ENCODE measurements at places on chromosomes 1 and 21.

DNA sequence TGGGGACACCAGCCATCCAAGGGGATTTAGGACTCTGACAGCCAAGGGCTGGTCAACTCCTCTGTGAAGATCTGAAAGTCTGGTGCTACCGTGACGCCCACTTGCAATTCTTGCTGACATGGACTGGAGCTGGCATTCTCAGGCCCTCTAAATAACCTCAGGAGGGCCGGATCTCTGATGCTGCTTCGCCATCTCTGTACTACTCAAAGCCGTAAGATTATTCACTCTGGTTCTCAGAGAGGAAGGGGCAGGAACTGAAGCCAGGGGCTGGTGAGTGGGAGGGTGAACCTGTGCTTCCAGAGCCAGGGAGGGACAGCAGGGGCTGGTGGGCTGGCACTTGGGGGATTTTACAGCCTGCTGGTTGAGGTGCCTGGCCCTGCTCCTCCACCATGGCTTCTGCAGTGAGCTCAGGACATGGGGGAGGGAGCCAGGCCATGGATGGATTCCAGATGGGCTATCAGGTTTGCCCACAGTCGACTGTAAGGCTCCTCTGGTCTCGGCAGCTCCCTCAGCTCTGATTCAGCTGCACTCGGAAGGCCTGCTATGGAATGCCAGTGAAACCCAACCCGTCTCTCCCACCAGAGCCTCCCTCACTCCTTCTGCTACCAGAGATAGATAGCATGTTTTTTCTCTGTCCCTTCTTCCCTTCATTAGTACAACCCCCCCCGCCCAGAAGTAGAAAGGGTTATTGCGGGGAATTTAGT is 84.5 kb downstream of the PLXNA2 start:
- peak; percentile 29 for DNase-seq

DNA sequence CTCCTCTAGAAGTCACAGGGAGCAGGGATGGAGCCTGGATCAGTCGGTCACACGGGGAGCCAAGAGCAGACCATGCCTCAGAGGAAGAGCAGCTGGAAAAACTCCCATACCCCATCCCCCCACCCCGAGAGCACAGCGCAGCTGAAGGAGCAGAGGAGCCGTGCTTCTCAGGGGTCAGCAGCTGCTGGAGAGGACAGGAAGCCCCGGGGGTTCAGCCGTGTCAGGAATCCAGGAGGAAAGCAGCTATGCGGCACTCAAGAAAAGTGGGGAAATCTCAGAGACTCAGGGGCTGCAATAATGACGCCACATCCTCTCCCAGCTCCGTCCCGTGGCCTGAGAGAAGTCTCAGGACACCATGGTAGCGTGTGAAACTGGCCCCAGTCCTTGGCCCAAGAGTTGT is 102.3 kb downstream of the NPHP4 start:
- DNase-seq = no peak

DNA sequence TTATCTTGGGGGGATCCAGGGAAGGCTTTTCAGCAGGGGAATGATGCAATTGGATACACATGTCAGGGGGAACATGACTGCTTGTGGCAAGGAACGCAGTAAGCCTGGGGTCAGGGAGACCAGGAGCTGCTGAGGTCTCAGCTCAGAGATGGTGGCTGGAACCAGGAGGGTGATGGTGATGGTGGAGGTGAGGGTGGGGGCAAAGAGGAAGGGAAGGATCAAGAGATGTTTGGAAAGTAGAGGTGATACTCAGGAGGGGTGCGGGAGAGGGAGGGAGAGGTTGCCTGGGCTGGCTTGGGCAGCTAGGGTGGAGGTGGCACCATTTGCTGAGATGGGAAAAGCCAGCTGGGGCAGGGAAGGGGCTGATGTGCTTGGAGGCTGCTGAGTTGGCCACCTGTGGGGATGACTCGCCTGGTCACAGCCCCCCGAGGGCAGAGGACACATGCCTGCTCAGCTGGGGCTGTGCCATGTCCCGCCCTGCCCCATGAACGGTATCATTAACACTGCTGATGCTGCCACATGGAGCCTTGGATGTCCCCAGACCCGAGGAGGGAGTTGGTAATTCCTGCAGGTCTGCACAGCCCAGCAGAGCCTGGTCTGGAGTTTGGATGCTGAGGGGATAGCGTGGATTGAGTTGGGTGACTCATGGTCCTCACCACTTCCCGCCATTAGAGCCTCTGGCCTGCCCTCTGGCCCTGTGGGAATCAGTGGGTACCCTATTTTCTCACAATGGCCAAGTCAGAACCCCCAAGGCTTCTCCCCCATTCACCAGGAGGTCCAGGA is 6.3 kb upstream of the PADI1 start:
- no peak for DNase-seq

DNA sequence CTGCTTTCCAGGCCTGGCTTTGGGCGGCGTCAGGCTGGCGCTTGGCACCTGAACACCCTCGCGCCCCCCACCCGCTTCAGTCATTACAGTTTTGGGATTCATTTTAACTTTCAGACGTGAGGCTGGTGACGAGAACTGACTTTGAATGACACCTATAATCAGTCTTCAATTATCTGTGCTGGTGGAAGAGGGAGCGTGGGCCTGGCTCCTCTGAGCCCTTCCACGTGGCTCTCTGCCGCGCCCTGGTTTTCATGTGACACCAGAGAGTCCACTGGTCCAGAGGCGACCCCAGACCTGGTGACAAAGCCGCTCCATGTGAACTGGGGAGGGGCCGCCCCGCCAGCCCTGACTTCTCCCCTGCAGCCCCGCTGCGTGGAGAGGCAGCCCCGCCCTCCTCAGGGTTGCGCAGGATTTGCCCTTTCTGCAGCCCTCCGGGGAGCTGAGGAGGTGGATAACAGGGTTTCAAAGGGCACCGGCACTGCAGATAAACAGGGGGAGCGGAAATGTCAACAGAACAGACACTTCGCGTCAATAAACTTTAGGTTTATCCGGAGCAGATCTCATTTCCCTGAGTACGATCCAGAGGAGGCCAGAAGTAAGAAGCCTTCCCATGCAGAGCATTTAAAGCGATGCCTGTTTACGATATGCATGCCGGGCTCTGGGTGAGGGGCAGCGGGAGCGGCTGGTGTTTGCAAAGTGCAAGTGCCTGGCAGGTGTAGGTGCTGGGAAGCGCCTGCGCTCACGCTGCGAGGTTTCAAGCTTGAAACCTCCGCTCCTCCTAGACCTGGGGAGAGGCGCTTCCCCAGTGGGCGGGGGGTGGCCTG is 56.4 kb downstream of the AJAP1 start:
- DNase-seq = no peak

DNA sequence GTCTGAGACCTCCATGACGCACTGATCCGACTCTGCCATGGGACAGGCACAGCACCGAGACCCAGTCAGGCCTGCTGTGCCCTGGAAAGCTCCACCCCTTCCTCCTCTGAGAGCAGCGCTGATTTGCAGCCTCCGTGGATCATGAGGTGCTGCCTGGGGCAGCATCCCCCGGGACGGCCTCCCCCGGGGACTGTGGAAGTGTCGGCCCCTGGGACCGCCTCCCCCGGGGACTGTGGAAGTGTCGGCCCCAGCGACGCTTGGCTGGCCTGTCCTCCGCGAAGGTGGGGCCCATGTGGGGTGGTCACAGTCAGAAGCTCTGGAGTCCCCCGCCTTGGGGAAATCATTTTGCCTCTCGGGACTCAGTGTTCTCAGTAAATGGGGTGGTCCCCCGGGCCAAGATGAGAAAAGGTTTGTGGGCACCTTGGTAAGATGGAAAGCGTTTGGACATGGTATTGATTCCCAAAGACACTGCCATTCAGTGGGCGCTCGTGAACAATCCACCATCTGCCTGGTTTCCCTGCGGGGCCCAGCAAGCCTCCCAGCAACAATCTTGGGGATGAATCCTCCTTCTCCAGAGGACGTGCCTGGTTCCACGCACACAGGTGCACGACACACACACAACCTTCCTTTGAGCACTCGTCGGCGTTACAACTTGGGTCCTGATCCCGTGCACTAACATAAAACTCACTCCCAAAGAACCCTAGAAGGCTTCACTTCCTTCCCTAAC is 3.0 kb downstream of the TFF2 start:
- DNase-seq = no peak

DNA sequence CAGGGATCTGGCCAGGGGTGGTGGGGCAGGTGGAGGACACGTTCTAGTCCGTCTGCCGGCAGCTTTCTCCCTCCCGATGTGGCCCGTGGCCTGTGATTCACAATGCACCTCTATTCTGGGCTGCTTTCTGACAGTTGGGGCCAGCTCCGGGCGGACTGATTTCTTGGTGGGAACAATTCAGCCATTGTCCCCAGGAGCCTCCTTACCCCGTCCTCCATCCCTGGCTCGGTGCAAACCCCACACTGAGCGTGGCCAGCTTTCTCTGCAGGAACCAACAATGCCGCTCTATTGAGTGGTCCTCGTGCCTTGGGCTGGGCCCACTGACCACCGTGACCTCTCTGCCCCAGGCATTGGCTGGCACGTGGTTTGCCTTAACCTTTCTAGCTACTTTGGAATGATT is 29.7 kb downstream of the PADI2 start:
- no peak for DNase-seq

GRCh38 chr1:219573960-219574359 is 38.9 kb downstream of the ZC3H11B start:
- no peak for DNase-seq

GRCh38 chr1:38266197-38266520 is 219.6 kb upstream of the POU3F1 start:
- no peak for DNase-seq

DNA sequence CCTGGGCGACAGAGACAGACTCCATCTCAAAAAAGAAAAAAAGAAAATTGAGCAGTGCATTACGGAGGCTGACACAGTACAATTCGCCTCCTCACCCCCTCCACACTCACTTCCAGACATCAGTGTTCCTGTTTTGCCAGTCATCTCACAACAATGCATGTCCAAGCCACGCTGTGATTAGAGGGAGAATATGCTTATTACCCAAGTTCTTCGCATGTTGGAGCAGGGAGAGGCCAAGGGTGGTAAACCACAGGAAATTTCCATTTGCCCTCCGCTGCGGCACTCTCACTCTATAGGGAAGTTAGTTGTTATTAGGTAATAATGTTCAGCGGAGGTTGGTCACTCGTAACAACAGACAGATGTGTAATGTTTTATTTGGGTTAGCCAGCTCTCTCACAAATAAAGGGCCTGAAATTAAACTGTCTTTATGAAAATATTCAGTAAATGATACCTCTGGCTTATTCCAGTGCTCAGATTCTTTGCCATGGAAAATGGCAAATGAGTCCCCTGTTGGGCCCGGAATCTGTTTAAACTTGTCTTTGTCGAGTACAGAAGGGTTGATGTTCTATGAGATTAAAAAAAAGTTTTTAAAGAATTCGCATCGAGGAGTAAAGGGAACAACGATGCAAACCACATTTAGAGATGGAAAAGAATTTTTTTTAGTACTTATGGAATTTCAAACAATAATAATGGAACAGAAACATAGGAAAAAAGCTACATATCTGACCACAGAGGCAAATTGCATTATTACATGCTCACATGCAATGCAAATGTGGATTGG is 33.1 kb downstream of the KCNJ15 start:
- no peak for DNase-seq

- no peak for DNase-seq
Measured at GRCh38 chr21:36511484-36512220, 31.7 kb upstream of the CLDN14 start.

DNA sequence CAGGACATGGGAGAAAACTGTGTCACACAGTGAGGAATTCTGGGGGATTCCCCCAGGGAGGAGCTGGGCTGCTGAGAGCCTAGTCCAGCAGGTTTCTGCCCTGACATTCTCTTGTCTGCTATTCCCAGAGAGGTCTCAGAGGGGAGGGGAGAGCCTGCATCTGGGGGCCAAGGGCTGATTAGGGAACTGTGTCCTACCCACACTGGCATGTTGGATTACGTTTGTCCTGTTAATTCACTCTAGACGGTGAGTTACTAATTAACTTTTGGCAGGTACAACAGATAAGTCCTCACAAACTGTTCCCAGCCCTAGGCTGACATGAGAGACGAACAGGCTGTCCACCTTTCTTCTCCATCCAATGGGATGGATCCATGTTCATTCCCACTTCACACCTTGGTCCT is 2.6 kb upstream of the SH3BGRL3 start:
- no peak for DNase-seq

- DNase-seq = peak; percentile 19
Measured at GRCh38 chr21:36229181-36229580, 72.6 kb downstream of the DOP1B start.

DNA sequence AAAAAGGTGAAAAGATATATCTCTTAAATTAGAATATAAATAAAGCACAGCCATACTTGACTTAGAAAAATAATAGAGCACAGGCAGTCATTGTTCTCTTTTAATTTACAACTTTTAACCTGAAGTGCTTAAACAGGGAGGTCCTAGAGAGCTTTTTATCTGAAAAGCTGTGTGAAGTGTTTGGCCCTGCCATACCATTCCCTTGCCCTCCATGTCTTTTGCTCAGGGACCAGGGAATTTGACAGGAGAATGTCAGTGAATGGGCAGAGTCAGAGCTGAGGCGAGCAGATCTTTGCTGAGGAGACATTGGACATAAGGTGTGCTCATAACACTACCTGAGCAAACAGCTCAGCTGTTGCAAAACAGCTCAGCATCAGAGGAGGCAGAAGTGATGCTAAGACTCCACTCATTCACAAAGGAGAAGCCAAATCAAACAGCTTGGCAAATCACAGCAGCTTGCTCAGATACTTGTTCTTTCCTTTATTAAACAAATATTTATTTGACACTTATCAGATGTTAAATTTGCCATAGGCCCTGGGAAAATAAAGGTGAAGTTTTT is 14.9 kb upstream of the MGST3 start:
- DNase-seq = no peak

DNA sequence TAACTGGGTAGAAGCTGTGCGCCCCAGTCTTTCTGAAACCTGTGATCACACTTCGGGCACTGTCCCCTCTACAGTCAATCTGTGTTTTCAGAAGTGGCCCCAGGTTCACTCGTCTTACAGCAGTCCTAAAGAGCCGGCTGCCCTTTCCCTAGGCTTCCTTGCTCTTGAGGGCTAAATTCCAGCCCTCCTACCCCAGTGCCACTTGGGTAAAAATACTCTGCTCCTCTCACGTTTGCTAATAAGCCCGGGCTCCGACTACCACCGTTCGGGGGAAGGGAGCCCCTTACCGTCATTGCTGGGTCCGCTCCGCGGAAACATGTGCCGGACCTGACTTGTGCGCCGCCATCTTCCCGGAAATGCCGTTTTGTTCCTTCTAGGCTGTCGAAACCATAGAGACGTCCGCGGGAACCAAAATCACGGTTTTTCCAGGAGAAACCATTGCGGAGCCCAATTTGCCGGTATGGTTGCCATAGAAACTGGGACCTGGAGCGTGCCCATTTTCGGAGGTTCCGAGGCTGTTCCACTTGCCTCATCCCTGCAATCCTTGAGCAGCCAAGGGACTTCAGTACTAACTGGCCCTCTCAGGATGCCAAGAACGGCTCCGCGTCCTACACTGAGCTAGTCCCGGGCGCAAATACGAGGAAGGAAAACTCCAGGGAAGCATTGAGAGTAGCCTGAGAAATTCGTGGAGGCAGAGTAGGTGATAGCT is at the start of gene GPATCH4:
Gene GPATCH4 (minus strand): TSS at position 358 of the 709 bp plus-strand sequence.
- DNase-seq = peak; percentile 88

GRCh38 chr1:209463441-209463840 is 120.1 kb upstream of the CAMK1G start:
- no peak for DNase-seq

GRCh38 chr1:10539411-10540043 is 64.8 kb downstream of the PEX14 start:
- peak; percentile 80 for DNase-seq

Measured in NCI-H82 (cell line).